Right kidney (tissue), 9 donors: ENCODE measurements at places on chromosomes 12 and 14.

DNA sequence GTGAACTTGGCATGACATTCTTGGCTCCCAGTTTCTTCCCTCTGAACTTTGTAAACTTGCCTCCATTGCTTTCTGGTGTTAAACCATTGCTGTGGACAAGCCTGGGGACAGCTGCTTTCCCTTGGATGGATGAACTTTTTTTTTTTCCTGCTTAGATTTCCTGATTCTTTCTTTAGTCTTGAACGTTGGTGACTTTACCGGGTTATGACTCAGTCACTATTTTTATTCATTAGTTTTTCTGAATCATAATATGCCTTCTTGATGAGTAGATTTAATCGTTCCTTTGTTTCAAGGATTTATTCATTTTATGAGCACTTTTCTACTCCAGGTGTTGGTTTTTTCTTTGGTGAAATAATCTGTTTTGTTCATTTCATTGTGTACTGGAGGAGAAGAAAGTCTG lies 155.0 kb upstream of the RTL1 start:
- no peak for DNase-seq

GRCh38 chr12:64706306-64706705 lies 52.9 kb downstream of the GNS start:
- no peak for DNase-seq

- no peak for DNase-seq
Measured at GRCh38 chr12:17371491-17372215, 718.3 kb downstream of the RERGL start.

DNA sequence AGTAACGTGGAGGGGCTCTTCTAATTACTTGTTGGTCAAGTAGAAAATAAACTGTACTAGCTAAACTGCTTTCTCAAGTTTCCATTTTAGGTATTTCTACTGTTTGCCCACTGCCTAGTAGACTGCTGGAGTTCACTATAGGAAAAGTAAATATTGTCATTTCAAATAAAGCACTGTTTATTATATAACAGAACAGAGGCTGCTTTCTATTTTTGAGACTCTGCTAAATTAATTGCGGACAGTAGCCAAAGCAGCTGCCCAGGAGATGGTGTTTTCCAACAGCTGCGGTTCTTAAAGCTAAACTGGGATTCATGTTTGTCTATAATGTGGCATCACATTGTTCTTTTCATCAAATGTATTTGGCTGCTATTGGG lies 15.9 kb upstream of the SIX1 start:
- DNase-seq: no peak

DNA sequence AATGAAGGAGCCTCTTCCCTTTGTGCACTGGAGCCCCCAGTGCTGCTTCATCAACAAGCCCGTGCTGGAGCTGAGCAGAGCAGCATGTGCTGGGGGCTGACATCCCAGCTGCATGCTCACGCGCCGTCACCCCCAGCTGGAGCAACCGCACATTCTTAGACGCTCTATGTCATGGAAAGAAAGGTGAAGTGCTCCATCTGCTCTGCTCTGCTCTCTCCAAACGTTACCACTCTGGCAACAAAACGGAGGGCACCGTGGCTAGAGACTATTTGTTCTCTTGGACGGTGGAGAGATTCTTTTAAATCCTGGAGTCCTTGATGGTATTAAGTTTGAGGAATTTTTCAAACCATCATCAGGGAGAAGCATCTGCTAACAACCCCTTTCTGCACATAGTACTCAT lies 208.4 kb downstream of the C12orf75 start:
- no peak for DNase-seq

- no peak for DNase-seq
Measured at GRCh38 chr14:22713631-22713950, 52.9 kb upstream of the OXA1L start.
